Activated T-cell treated with anti-CD3 and anti-CD28 coated beads for 48 hours (primary cell): ENCODE measurements at places on chromosomes 11 and 22.
A peak's percentile ranks its signal among the peaks of the same experiment; 100 is the strongest.

DNA sequence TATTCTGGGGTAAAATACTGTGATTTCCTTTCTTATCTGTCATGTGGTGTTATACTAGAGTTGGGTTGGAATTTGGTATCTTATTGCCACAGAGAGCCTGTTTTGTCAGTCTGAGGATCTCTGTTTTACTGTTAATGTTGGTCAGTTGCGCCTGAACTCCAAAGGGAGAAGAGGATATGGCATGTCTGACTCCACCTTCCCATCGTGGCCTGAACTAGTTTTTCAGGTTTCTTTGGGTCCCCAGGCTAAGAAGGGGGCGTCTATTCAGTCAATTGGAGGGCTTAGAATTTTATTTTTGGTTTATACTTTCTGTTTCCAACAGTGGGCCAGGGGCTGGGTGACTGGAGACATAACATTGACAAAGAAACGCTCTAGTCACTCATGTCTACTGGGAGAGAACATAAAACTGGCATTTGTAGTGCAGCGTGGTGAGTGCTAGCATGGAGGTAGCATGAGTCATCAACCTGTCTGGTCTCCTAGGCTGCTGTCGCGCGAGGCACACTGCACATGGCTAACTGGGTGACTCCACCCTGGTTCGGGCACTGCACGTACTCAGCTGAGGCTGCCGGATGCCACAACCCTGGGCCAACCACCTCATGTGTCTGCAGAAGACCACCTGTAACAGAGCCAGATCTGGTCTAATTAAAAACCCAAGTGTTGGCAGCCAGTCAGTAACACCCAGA, 120.1 kb upstream of the OR9Q1 start:
- DNase-seq = peak; percentile 27

GRCh38 chr11:20626279-20626678, 26.9 kb downstream of the SLC6A5 start:
- DNase-seq = no peak

DNA sequence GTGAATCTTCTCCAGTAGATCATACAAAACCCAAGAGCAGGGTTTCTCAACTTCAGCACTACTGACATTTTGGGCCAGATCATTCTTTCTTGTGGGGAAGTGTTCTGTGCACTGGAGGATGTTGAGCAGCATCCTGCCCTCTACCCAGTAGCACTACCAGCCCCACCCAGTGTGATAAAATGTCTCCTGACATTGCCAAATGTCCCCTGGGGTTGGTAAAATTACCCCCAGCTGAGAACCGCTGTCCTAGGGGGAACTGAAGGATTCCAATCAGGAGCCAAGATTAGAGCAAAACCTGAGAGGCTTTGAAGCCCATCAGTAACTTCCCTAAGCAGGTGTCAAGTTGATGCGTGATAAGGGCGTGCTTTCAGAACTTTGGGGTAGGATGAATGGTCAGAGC, 61.4 kb upstream of the YWHAH start:
- DNase-seq = no peak

DNA sequence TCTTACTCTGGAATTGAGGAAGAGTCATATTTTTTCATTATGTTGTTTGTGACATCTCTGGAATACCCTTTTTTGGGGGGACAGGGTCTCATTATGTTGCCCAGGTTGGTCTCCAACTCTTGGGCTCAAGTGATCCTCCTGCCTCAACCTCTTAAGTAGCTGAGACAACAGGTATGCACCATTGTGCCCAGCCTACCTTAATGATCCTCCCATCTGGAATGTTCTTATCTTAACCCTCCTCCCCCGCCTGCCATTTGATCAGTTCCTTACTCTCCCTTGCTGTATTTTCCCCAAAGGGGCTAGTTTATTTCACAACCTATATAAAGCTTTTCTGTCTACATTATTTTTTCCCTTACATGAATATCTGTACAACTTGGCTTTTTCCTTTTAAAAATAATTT, 594.7 kb downstream of the METTL15 start:
- no peak for DNase-seq

- no peak for DNase-seq
These were observed 196.0 kb downstream of the CEP164 start for GRCh38 chr11:117523680-117524079.

DNA sequence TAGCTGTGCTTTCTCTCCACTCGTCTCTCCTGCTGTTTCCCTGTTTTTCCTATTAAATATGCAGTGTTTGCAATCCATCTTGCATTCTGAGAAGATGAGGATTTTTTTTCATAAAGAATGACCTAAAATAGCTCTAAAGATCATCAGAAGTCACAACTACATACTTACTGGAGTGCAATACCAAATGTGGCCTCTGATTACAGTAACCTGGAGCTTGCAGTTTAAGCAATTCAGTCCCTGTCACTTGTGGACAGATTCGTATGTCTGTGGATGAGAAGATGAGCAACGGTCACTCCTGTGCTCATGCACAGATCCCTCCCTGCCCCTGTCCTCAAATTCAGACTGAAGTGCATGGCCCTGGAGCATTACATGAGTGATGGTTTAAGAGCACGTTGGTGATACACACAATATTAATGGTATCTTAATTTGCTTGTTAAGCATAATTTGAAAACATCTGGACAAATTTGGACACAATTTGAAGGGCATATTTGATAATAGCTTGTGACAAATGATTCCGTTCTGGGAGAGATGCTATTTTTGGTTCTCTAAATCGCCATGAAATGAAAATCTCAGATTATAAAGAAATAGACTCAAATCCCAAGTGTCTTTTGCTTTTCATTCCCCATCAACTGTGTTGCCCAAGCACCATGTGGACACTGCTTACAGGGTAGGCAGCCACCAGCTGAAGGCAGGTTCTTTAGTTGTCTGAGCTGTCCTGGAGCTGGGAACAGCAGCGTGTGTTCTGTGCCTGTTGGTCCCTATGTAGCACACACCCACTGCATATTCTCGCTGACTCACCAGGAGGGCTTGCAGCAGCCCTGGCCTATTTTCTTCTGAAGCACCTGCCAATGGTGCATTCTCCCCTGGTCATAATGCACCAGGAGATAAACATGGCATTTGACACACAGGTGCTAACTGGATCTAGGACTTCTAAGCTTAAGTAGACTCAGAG, 32.6 kb upstream of the PRAME start:
- no peak for DNase-seq

DNA sequence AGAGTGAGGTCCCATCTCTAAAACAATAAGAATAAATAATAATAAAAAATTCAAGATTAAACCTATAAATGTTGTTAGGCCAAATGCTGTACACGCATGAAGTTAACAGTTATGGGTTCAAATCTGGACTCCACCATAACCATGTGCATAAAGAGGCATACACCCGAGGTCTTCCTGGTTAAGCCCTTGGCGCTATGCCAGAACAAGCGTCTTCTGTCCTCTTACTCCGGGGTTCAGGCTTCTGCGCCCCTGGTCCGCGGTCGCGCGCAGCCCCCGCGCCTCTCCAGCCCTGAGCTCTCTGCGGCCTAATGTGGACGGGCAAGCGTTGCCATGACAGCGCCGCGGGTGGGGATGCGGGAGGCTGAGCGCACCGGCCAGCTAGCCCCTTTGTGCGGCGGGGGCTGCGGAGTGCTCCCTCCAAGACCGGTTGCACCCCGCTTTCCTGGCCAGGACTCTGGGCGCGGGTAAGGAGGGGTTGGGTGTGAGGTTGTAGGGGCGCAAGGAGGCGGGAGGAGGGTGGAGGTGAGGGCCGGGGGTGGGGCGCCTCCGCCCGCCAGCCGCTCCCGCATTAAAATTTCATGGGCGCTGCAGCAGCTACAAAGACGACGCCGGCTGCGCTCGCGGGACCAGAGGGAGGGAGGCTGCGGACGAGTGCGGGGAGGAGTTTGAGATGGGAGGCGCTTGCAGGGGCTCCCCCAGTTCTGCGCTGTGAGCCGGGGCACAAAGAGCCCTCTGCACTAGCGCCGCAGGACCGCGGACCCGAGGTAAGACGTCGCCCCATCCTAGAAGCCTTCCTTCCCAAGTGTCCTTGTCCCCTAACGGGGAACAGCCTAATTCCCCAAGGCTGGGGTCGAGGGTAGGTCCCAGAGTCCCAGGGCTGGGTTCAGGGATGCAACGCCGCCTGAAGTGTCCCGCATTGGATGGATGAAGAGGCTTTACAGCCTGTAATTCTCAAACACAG, at the start of gene MIAT:
Gene MIAT (plus strand): TSS at position 698 of the 961 bp plus-strand sequence.
- peak; percentile 61 for DNase-seq

- DNase-seq = no peak
These were observed 19.0 kb upstream of the STK33 start for GRCh38 chr11:8613036-8613435.

DNA sequence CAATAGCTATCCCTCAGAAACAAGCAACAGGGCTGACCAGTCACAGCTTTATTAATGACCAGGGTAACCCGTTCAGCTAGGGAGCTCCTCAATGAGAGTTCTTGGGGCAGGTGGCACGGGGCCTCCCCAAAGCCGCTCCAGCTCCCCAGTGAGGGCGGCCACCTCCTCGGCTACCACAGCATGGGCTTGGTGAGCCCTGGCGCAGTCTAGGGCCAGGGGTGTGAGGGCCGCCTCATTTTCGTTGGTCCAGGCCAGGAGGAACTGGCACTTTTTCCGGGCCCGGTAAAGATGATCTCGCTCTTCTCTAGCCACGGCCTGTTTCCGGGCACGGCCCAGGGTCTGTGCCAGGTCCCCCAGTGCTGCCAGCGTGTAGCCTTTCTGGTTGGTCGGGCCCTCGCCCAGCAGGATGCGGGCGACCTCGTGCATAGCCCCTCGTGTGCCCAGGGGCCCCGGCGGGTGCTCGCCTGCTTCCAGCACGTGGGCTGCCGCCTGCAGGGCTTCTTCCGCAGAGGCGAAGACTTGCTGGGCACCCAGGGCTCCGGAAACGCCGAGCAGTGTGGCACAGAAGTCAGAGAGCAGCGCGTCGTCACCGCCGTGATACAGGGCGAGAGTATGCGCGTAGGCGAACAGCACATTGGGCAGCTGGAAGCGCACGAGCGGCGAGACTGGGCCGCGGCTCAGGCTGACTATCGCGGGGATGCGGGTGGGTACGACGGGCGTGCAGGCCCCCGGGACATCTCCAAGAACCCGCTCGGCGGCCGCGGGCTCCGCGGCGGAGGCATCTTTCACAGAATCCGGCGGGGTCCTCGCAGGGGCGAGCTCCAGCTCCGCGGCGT, 913 bp downstream of the ZNHIT2 start:
- DNase-seq = peak; percentile 67

DNA sequence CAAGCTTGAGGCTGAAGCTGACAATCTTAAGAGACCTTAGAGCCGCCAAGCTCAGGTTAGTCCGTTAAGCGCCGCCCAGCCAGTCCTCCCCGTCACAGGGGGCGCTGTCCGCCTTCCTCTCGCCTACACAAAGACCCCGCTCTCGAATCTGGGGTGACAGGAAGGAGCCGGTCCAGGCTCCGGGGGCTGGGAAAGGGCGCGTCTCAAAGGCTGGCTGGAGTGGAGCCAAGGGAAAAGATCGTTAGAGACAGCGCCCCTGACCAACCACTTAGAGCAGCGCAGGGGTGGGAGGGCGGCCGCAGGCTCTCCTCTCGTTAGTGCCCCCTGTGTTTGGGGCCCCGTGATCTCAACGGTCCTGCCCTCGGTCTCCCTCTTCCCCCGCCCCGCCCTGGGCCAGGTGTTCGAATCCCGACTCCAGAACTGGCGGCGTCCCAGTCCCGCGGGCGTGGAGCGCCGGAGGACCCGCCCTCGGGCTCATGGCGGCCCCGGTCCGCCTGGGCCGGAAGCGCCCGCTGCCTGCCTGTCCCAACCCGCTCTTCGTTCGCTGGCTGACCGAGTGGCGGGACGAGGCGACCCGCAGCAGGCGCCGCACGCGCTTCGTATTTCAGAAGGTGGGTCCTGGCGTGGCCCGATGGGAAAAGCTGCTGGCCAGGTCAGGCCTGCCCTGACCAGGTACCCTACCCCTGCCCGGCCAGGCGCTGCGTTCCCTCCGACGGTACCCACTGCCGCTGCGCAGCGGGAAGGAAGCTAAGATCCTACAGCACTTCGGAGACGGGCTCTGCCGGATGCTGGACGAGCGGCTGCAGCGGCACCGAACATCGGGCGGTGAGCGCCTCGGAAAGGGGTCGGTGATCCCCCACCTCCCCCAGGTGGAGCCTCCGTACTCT, at the start of gene MUS81:
Gene MUS81 (plus strand): TSS at position 156 of the 887 bp plus-strand sequence. CDS start 321 bp downstream, at position 477.
- DNase-seq = peak; percentile 95

- no peak for DNase-seq
These were observed 4.6 kb downstream of the LRRC32 start for GRCh38 chr11:76665921-76666351.

GRCh38 chr11:27754035-27755017, 54.1 kb upstream of the BDNF start:
- DNase-seq = no peak

GRCh38 chr22:38784035-38784434, 9.9 kb downstream of the DNAL4 start:
- no peak for DNase-seq

DNA sequence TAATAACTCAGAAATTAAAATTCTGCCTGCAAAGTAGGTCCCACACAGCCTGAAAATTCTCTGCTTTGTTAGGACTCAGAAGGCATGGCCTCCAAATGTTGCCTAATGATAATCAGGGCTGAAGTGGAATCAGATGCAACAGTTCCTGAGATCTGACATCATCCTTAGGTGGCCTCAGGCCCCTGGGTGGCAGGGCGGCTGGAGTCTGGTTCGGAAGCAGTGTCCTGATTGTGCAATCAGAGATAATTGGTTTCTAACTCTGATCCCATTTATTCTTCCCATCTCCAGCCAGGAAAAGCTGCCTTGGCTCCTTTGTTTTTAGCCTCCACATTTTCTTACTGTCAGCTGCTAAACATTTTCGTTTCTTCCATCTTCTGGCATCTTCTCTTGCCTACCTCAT, 399.3 kb downstream of the OPCML start:
- no peak for DNase-seq

DNA sequence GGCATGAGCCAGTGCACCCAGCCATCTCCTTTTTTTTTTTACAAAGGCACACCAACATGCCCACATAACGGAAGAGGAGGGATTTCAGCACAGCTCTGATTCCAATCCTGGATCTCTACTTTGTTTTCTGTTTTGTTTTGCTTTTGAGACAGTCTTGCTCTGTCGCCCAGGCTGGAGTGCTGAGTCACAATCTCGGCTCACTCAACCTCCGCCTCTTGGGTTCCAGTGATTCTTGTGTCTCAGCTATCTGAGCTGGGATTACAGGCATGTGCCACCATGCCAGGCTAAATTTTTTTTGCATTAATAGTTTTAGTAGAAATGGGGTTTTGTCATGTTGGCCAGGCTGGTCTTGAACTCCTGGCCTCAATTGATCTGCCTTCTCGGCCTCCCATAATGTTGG, 28.1 kb downstream of the VSTM5 start:
- DNase-seq = no peak

DNA sequence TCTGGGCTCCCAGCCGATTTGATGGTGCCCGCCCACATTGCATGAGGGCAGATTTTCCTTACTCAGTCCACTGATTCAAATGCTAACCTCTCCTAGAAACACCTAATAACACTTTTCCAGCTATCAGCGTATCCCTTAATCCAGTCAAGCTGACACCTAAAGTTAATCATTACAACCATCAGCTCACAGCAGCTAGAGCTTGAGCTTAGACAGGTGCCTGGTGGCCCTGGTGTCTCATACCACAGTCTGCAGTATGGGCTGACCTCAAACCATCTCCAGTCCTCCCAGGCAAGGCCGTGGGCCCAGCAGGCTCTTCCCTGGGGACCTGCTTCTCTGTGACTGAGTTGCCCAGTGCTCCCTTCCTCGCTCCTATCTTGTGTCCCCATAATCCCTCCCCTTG, 174.4 kb upstream of the NECTIN1 start:
- no peak for DNase-seq

- DNase-seq = peak; percentile 70
These were observed 43.5 kb downstream of the MYH9 start for GRCh38 chr22:36344106-36344827.

GRCh38 chr11:2151500-2152257, 9.3 kb downstream of the INS start:
- peak; percentile 70 for DNase-seq
